Type B pancreatic cell (in vitro differentiated cells): ENCODE measurements at places on chromosomes 2 and 18.
A peak's percentile ranks its signal among the peaks of the same experiment; 100 is the strongest.

DNA sequence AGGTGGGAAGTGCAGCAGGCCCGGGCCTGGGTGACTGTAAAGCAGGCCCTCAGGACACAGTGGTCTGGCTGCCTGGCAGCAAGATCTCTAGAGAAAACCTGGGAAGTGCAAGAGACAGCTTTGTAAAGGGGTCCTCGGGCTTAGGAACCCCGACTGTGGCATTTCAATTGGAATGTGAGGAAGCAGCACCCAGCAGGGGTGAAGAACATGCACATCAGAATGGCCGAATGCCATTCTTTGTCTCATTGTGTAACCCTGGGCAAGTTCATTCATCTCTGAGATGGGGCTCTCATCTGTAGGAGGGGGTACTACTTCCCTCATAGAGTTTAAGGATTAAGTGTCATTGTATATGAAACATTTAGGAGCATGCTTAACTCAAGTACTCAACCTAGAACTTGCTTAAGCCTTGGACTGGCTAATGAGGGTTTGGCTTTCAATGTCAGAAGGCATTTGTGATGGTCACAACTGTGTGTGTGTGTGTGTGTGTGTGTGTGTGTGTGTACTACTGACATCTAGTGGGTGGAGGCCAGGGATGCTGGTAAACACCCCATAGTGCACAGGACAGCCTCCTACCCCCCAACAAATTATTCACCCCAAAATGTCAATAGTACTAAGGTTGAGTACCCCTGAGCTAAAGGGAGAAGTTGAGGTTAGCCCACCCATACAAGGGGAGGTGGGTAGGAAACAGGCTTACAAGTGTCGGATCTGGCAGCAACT is 29.3 kb downstream of the MEX3C start:
- peaks cover 8% of the 10 kb centered on the region for H3K36me3 ChIP-seq
- H3K27ac ChIP-seq, result peak overlapping the region; percentile 29
- H3K4me3 ChIP-seq, result no peak overlapping the region
- no peaks in the 10 kb centered on the region for H3K27me3 ChIP-seq
- no peak for DNase-seq

DNA sequence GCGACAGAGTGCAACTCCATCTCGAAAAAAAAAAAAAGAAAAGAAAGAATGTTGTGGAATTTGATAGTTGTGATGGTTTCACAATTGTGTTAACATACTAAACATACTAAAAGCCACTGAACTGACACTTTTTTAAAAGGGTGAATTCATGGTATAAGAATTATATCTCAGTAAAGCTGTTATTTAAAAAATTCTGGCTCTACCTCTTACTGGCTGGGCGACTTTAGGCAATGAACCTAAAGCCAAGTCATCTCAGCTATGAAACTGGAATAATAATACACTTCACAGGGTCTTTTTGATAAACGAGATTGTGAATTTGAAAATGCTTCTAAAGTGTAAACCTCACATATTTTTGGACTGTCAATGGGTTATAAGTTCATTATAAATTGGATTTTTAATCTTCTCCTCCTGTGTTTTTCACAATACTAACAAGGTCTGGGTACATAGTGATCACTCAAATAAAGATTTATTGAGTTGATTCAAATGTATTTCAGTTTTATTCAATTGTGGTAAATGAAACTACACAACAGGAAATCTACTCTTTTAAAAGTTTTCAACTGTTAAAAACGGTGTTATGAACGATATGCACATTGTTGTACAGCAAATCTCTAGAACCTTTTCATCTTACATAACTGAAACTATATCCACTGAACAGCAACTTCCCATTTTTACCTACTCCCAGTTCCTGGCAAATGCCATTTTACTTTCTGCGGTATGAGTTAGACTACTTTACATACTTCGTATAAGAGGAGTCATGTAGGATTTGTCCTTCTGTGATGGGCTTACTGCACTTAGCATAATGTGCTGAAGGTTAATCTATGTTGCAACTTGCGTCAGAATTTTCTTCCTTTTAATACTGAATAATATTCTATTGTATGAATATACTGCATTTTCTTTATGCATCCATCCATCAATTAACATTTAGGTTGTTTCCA is 43.0 kb upstream of the GTF2A1L start:
- H3K27me3 ChIP-seq, result no peaks in the 10 kb centered on the region
- no peak for DNase-seq
- H3K27ac ChIP-seq, result no peak overlapping the region
- H3K4me1 ChIP-seq, result peaks cover 14% of the 10 kb centered on the region

DNA sequence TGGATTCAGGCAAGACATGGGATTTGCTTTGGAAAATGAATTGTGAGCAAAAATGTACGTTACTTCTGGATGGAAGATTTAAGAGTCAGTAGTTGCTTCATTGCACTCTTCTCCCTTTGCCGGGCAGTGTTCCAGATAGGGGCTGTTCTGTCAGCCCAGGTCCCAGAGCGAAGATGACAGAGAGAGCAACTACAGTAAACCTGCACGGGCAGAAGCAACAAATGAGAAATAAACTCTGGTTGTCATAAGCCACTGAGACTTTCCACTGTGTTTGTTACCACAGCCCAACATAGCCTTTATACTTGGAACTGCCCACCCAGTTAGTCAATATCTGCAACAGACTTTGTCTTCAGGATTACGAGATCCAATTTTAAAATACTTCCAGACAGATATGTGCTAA is 83.3 kb downstream of the CACNB4 start:
- peaks cover 3% of the 10 kb centered on the region for H3K4me1 ChIP-seq
- H3K4me3 ChIP-seq, result no peak overlapping the region
- H3K36me3 ChIP-seq, result no peaks in the 10 kb centered on the region
- H3K27me3 ChIP-seq, result peaks cover 7% of the 10 kb centered on the region
- no peak for DNase-seq
- no peak overlapping the region for H3K27ac ChIP-seq

DNA sequence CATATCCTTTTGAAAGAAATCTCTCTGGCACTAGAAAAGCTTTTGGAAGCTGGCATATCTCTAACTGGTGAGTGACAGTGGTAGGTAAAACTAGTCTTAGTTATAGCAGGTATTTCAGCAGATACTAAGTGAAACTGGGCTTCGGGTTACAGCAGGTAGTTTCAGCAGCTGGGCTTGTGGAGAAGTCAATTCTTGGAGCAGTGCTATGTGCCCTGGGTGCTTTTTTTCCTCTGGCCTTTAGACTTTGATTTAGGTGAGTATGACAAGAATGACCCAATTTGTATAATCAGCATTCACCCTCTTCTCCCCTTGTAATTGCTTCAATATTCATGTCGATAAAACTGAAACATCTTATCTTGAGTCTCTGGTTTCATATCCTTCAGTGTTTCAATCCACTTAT is 123.1 kb downstream of the KYNU start:
- no peaks in the 10 kb centered on the region for H3K36me3 ChIP-seq
- DNase-seq, result no peak
- H3K4me3 ChIP-seq, result no peak overlapping the region
- H3K27me3 ChIP-seq, result no peaks in the 10 kb centered on the region
- H3K4me1 ChIP-seq, result no peaks in the 10 kb centered on the region

GRCh38 chr2:75173740-75174139 is 25.6 kb downstream of the TACR1 start:
- H3K27ac ChIP-seq, result no peak overlapping the region
- H3K36me3 ChIP-seq, result no peaks in the 10 kb centered on the region
- peaks cover 8% of the 10 kb centered on the region for H3K4me1 ChIP-seq
- H3K27me3 ChIP-seq, result no peaks in the 10 kb centered on the region
- no peak overlapping the region for H3K4me3 ChIP-seq

- peaks cover 72% of the 10 kb centered on the region for H3K4me1 ChIP-seq
- DNase-seq, result no peak
- no peak overlapping the region for H3K27ac ChIP-seq
Measured at GRCh38 chr18:10405014-10405493, 49.4 kb upstream of the APCDD1 start.

DNA sequence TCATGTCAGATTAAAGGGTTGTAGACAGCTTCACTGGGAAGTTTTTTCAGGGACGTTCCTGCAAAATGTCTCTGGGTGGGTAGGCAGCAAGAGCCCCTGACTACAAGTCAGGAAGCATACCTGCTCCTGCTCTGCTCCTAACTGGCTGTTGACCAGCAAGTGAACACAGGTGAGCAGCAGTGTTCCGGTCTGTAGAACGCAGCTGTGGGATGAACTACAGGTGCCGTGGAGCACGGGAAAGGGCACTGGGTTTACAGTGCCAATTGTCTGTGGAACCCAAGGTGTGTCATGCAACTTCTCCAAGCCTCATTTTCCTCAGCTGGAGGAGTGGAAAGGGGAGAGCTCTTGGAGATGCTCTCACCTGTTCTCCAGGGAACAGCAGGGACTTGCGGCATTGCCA is 6.6 kb downstream of the ASB18 start:
- H3K27me3 ChIP-seq, result peaks cover 44% of the 10 kb centered on the region
- H3K36me3 ChIP-seq, result no peaks in the 10 kb centered on the region
- H3K4me1 ChIP-seq, result no peaks in the 10 kb centered on the region
- no peak overlapping the region for H3K4me3 ChIP-seq
- no peak for DNase-seq

GRCh38 chr2:30321466-30321865 is 90.1 kb downstream of the LBH start:
- no peak for DNase-seq
- peaks cover 6% of the 10 kb centered on the region for H3K4me1 ChIP-seq
- no peaks in the 10 kb centered on the region for H3K36me3 ChIP-seq
- no peak overlapping the region for H3K27ac ChIP-seq

GRCh38 chr2:38438133-38438882 is 61.2 kb upstream of the ATL2 start:
- peak overlapping the region; percentile 70 for H3K27ac ChIP-seq
- H3K4me3 ChIP-seq, result peak overlapping the region; percentile 44
- H3K36me3 ChIP-seq, result no peaks in the 10 kb centered on the region
- DNase-seq, result no peak
- H3K27me3 ChIP-seq, result peaks cover 9% of the 10 kb centered on the region

- H3K36me3 ChIP-seq, result no peaks in the 10 kb centered on the region
- no peaks in the 10 kb centered on the region for H3K27me3 ChIP-seq
- H3K4me1 ChIP-seq, result peaks cover 5% of the 10 kb centered on the region
- DNase-seq, result no peak
Measured at GRCh38 chr2:85667561-85668008, 414 bp downstream of the SFTPB start.

GRCh38 chr2:181778621-181779201 is 98.4 kb upstream of the NEUROD1 start:
- peak overlapping the region; percentile 93 for H3K27ac ChIP-seq
- peaks cover 49% of the 10 kb centered on the region for H3K4me1 ChIP-seq
- DNase-seq, result no peak
- H3K4me3 ChIP-seq, result no peak overlapping the region

GRCh38 chr2:184646177-184646576 is 47.8 kb downstream of the ZNF804A start:
- H3K36me3 ChIP-seq, result no peaks in the 10 kb centered on the region
- no peaks in the 10 kb centered on the region for H3K4me1 ChIP-seq
- no peaks in the 10 kb centered on the region for H3K27me3 ChIP-seq

- H3K36me3 ChIP-seq, result no peaks in the 10 kb centered on the region
- H3K4me3 ChIP-seq, result no peak overlapping the region
- H3K27me3 ChIP-seq, result peaks cover 41% of the 10 kb centered on the region
- DNase-seq, result no peak
- no peaks in the 10 kb centered on the region for H3K4me1 ChIP-seq
Measured at GRCh38 chr2:233935426-233935825, 18.3 kb downstream of the TRPM8 start.

- H3K27ac ChIP-seq, result peak overlapping the region; percentile 43
- H3K4me1 ChIP-seq, result peaks cover 37% of the 10 kb centered on the region
- DNase-seq, result no peak
- no peak overlapping the region for H3K4me3 ChIP-seq
Measured at GRCh38 chr2:94999431-94999883, 26.1 kb upstream of the MAL start.

GRCh38 chr2:161943011-161943410 is 131.0 kb downstream of the DPP4 start:
- no peak for DNase-seq
- no peak overlapping the region for H3K4me3 ChIP-seq
- no peak overlapping the region for H3K27ac ChIP-seq
- H3K36me3 ChIP-seq, result no peaks in the 10 kb centered on the region

- no peaks in the 10 kb centered on the region for H3K27me3 ChIP-seq
- H3K4me3 ChIP-seq, result no peak overlapping the region
- no peaks in the 10 kb centered on the region for H3K4me1 ChIP-seq
- DNase-seq, result no peak
Measured at GRCh38 chr2:9445089-9445488, 21.6 kb downstream of the CPSF3 start.

DNA sequence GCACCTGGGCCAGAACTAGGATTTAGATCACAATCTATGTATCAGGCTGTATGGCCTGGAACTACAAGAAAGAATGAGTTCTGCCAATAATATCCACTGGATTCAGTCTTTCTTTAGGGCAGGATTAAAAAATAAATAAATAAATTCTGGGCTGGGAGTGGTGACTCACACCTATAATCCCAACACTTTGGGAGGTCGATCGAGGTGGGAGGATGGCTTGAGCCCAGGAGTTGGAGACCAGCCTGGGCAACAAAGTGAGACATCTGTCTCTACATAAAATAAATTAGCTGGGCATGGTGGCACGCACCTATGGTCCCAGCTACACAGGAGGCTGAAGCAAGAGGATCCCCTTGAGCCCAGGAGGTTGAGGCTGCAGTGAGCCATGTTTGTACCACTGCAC is 8.1 kb downstream of the AMMECR1L start:
- peaks cover 22% of the 10 kb centered on the region for H3K36me3 ChIP-seq
- no peak overlapping the region for H3K4me3 ChIP-seq
- no peak for DNase-seq
- no peaks in the 10 kb centered on the region for H3K27me3 ChIP-seq
